T-helper 22 cell (primary cell): ENCODE measurements at places on chromosomes 2 and 18.

- no peak for DNase-seq
These were observed 239.6 kb downstream of the MREG start for GRCh38 chr2:215773728-215774127.

- DNase-seq, result no peak
These were observed 141.0 kb downstream of the INHBB start for GRCh38 chr2:120486946-120487345.

DNA sequence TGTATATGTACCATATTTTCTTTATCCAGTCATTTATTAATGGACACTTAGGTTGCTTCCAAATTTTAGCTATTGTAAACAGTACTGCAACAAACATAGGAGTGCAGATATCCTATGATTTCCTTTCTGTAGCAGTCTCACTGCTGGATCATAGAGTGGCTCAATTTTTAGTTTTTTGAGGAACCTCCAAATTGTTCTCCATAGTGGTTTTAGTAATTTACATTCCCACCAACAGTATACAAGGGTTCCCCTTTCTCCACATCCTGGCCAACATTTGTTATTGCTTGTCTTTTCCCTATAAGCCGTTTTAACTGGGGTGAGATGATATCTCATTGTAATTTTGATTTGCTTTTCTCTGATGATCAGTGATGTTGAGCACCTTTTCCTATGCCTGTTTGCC is 114.3 kb downstream of the TMEM17 start:
- DNase-seq, result no peak

GRCh38 chr2:221807706-221808105 is 235.6 kb upstream of the EPHA4 start:
- no peak for DNase-seq

DNA sequence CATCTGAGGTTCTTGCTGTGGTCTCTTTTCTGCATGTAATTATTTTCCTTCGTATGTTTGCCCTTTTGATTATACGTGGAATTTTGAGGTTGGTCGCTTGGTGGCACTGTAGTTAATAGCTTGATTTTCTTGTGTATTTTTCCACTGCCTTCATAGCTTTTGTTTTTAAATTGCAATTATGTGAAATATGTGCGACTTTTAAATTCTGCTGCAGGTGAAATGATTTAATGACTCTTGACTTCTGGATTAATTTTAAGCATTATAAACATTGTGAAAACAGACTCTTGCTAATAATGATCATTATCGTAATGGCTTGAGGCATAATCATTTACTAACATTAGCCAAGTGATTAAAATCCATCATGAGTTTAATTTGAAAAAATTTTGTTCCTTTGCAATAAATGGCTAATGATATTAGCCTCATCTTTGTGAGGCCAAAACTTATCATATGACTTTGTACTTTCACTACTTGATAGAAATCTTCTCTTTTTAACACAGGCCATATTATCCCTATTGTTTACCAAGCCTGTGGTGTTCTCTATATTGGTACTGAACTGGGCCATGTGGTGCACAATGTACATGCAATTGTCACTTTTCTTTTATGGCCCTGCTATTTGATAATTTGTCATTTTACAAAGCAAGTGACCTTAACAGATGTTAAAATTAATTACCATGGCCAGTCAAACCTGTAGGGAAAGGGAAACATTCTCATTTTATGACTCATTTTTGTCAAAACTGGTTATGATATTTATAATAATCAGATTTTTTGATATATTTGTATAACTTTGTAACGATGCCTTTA is 62.8 kb upstream of the NEUROD1 start:
- no peak for DNase-seq

- DNase-seq, result no peak
These were observed 59.3 kb downstream of the PRKRA start for GRCh38 chr2:178391701-178392100.

GRCh38 chr2:115162494-115163293 is 720.3 kb downstream of the DPP10 start:
- no peak for DNase-seq

DNA sequence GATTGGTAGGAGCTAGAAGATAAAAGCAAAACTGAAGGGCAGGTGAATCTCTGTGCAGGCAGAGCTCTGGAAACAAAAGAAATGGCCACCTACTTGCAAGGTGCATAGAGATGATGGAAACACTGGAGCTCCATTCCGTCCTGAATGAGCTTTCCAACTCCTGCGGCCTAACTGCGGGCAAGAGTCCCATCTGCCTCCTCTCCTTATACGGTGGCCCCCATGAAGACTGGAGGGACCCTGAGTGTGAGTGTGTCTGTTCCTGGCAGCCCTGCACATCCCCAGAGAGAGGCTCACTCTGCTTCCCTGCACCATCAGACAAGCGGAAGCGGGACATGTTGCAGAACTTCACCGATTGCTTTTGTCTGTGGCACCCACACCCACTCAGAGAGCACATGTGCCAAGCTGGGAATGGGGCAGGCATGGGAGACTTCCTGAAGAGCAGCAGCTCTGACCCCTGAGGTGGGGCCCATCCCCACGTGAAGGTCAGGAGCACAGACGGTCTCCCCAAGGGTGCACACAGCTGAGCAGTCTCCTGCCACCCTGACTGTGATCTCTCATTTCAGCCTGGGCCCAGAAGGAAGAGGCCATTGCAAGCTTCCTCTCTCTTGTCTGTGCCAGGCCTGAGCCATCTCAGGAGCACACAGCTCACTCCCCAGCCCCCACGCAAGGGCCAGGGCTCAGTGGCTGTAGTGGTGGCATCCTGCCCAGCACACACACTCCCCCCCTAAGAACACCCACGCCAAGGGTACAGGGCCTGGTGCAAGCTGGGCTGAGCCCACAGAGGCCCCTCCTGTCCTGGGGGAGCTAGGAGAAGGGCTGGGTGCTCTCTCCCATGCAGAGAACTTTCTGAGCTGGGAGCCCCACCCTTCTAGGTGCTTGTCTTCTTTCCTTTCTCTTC is 75.3 kb downstream of the STPG4 start:
- DNase-seq, result no peak

DNA sequence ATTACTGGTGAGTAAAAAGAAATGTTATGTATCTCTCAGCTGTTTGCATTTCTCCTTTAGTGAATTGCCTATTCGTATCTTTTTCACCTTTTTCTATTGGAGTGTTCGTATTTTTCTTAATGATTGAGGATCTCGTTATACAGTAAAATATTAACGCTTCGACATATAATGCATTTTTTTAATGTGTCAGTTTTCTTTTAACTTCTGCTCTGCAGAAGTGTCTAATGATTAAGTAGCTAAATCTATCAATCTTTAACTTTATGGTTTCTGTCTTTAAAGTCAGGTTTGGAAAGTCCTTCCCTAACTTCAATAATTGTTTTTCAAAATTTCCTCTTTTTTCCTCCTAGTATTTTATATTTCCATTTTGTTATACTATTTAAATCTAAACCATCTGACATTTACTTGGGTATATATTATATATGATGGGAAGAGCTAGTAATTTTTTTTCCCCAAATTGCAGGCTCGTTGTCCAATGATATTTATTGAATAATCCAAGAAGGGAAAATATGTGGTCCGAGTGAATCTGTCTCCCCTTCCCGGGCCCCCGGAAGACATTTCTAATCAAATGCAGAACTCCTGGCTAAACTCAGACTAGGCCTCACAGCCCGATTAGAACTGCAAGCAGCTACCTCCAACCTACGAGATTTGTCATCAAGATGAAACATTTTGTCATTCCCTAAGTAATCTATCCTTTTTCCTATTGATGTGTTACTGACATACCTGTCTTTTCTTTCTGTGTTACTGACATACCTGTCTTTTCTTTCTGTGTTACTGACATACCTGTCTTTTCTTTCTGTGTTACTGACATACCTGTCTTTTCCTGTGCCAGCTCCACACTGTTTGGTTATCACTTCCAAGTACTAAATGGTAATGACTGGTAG is 17.2 kb downstream of the PCBP1 start:
- DNase-seq, result no peak

DNA sequence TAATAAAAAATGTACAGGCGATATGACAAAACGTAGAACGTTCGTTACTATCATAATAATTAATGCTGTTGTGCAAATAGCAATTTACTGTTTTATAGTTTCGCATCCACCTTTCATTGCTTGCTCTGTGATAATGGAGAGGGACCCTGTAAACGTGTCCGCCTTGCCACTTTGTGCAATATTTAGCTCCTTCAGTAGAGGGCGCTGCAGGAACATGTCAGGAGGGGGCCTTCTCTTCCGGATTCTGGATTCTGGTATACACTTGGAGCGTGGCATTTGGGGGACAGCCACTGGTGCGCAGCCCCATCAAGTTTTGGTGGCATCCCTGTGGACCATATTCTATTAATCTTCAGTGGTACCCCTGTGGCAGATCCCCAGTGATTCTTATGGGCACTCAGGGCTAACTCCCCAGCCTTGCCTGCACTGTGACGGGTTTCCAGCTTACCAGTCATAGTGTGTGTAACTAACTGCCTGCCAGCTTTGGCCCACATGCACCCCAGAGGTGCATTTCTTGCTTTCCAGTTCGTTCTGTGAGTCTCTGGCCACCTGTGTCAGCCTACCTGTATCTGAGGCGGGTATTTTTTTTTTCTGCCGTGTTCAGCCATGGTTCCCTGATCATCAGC is 140.3 kb downstream of the CYRIA start:
- DNase-seq, result no peak

DNA sequence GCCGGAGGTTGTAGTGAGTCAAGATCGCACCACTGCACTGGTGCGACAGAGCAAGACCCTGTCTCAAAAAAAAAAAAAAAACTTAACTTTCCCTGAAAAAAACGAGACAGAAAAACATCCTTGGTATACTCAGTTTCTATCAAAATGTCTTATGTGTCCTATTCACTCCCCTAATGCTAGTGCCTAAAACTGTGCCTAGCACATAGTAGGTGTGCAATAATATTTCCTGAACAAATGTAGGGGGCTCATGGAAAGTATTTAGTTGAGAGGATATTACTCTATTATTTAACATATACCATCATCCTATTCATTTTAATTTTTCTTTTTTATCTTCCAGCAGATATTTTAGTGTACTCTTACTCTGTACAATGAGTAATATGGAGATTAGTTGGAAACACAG is 103.7 kb upstream of the CYP20A1 start:
- DNase-seq, result no peak

DNA sequence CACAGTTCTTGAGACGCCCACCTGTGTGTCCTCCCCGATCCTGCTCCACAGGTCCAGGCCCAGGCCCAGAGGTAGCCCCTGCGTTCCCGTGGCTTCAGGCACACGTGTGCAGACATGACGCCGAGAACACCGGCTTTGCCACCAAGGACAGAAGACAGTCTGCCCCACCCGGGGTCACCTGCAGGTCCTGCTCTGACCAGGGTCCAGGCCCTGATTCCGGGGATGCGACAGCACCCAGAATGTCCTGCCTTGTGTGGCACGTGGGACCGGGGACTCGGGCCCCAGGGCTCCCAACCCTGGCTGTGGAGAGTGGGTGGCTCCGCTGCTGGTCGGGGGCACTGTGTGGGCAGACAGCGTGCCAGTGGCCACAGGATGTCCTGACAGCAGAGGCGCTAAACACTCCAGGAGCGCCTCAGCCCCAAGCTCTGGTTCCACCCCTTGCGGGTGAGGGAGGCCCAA is 36.9 kb downstream of the ADI1 start:
- no peak for DNase-seq

DNA sequence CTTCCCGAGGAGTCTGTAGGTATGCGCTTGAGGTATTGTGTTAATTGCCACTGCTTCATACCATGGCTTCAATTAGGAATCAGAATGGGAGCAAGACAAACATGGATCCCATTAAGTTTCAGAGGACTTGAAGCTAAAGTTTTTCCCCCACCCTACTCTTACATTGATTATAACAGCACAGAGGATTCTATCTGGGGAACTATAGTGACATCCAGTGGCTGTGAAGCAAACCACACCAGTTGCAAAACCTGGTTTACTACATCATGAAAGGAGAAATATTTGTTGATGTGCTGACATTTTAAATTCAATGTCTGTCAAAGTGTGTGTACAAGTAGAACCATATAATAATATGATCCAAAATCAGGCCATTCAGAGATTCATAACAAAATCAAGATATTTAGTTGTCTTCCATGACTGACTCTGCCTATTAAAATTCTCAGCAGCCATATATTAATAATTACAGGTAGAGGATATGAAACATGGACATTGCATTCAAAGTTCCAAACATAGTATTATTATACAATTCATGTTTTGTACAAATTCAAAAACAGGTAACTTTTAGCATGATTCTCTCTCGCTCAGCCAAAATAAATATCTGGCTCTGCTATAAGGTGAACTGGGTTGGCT is 82.9 kb downstream of the GRB14 start:
- DNase-seq, result no peak

- no peak for DNase-seq
These were observed 12.0 kb downstream of the SERPINE2 start for GRCh38 chr2:224027070-224027469.

DNA sequence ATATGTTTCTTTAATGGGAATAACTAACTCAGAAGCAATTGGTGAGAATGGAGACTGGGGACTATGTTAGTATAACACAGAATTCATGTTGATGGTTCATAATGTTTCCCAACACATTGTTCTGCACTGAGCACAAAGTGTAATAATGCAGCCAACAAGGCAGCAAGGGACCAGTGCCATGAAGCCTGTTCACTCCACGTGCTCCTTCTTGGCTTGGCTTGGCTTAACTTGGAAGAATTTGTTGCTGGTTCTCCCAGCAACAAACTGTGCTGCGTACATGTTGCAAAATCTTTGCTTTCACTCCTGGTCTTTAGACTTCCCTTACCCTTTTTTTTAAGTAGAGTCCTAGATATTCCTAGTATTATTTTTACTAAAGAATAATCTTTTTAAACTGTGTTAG is 129.7 kb downstream of the MAP3K20 start:
- DNase-seq, result no peak

- no peak for DNase-seq
These were observed 40.0 kb downstream of the GORASP2 start for GRCh38 chr2:170969030-170969429.

DNA sequence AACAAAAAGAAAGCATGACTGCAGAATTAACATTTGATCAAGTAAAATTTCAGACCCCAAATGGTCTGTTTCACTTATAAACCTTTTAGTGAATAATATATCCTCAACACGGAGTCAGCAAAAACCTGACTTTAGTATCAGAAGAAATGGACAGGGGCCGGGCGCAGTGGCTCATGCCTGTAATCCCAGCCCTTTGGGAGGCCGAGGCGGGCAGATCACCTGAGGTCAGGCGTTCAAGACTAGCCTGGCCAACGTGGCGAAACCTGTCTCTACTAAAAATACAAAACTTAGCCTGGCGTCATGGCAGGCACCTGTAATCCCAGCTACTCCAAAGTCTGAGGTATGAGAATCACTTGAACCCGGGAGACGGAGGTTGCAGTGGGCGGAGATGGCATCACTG is 3.0 kb downstream of the OR6B3 start:
- no peak for DNase-seq

- no peak for DNase-seq
These were observed 73.7 kb downstream of the DNER start for GRCh38 chr2:229640636-229641035.

GRCh38 chr2:74007711-74008110 is 23.0 kb downstream of the TET3 start:
- DNase-seq, result no peak

GRCh38 chr18:36693931-36694620 is 134.7 kb downstream of the TPGS2 start:
- no peak for DNase-seq

DNA sequence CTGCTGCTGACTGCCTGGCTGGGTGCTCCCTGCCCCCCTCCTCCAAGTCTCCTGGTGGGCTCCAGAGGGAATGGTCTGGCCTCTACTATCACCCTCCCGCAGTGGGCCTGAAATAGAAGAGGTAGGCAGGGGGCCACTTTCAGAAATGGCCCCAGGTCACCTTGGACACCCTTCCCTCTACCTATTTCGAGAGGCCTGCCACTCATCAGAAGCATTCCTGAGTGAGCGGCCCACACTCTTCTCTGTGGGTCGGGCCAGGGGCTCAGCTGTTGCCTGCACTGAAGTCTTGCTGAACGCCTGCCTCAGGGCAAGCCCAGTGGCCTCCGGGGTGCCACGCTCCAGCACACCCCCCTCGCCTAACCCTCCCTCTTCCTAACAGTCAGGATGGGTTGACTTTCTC is 124.9 kb downstream of the TNS1 start:
- DNase-seq, result no peak
